ENCODE measurements at places on chromosomes 4 and X.

DNA sequence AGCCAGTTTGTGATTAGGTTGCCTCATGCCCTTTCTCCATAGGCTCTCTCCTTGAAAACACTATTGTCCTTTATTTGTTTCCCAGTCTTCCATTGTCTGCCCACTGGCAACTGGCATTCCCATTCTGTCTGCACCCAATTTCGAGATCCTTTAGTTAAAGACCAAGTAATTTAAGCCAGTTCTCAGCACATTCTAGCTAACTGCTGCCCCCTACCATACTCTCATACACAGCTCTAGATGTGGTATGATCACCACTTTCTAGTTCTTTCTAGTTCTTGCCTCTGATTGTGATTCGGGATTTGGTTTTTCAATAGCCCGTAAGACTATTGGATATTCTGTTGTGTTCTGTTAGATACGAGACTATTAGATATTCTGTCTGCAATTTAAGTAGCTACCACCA is 135.8 kb upstream of the TRPC5 start:
- DNase-seq = no peak

DNA sequence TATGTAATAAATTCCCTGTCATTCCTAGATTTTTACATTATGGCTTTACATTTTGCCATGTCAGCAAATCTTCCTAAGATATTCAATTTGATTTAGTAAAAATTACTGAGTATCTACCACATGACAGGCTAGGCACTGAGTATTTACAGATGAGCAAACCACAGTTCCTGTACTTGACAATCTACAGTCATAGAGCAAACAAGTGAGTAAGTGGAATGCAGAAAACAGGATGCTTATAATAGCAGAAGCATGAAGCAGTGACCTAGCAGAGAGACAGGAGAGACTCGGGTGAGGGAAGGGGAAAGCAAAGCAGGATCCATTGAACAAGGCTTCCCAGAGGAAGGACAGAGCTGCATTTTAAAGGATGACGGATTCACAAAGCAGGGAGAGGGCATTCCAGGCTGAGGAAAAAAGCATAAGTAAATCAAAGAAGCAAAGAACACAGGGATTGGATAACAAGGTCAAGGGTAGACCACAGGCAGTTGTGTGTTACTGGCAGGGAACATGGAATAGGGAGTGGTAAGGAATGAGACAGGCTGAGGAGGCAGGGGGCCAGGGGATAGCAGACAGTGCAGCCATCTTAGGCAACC is 124.7 kb upstream of the C1QTNF7 start:
- peak; percentile 67 for DNase-seq

DNA sequence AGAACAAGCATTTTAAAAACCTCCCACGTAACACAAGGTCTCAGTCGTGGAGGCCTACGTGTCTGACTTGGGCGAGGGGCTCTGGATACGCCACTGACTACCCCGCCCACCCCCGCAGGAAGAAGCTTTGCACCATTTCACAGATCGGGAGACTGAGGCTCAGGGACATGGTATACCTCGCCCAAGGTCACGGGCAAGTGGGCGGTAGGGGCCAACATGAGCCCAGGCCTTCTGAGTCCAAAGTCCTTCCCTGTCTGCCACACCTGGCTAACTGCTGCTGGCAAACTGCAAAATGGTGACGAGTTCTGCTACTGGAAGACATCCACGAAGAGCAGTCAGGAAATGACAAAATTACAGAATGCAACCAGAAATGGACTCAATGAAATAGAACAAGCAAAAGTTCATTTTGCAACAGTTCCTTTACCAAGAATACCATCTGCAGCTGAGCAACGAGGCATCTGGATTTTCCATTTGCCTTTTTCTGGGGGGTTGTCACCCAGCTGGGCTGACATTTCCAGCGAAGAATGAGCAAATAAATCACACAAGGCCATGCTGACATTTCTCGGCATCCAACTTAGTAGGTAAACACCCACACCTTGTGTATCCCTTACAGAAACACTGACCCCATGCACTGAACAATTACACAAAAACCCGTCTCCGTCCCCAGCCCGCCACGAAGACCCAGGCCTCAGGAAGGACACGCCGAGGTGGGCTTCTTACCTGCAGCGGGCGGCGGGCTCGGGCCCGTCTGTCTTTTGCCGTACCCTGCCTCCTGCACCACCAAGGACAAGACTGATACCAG is 70.2 kb upstream of the AFAP1 start:
- DNase-seq = no peak

- DNase-seq = no peak
Observed at GRCh38 chr4:146041139-146042004, 102.7 kb upstream of the ZNF827 start.

DNA sequence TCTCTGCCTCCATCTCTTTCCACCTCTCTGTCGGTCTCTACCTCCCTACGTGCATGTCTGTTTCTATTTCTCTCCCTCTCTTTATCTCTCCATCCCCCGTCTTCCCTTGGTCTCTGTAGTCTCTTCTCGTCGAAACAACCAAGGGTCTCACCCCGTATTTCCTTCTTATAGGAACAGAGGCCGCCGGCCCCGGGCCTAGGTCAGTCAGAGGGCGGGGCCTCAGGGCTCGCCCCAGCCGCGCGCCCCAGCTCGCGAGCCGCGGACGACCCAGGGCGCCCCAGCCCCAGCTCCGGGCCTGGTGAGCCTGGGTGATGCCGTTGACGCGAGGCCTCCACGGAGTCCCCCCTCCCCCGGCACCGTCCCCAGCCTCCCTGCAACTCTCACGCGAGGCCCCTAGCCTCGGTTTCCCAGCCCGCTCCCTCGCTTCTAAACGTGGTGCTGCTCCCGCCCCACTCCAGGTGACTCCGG is 6.6 kb downstream of the TIMM17B start:
- DNase-seq = no peak

DNA sequence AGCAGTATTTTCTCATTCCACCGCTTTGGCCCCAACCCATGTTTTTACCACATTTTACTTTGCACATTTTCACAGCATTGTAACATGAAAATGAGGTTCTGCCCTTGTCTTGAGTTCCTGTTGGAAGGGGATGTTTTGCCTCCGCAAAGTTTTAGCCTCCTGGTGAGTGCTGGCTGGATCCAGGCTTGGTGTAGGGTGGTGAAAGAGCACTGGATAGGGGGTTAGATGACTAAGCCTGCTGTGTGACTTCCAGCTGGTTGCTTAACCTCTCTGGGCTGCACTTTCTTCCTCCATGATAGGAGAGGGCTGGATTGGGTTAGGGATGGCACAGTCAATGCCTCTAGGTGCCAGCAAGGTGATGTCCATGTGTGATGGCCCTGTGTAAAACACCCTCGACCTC is 28.9 kb downstream of the CYTL1 start:
- DNase-seq = no peak

DNA sequence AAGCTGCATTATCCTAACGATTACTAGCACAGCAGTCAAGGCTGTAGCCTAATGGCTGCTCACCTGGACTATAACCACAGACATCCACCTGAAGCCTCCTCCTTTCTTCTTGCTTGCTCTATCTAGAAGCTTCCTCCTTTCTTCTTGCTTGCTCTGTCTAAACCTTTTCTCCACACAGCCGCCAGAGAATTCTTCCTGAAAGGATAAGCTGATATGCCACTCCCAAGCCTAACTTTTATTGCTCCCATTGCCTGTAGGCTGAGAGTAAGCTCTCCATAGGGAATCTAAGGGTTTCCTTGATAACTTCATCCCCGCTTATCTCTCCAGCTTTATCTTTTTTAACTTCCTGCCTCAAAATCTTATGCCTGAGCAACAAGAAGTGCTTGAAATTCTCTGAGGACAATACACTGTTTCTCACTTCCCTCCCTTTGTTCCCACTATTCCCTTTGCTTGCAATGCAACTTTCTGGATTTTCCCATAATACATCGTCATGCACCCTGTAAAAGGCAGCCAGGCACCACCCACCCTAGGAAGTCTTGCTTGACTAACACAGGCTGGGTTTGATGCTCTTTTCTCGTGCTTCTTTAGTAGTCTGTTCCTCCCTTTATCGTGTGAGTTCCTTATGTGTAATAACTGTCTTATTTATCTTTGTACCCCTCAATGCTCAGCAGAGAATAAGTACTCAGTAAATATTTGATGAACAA is 1.4 kb upstream of the LRIT3 start:
- DNase-seq = no peak

Data from NCI-H510A treated with DMSO at 0.1 percent for 48 hours (cell line).